ENCODE measurements at places on chromosomes 2 and 18. TPM values are rescaled to one million over a fixed set of nuclear protein-coding genes. Genes with fewer than 3 reads are reported as not detected.

The MYOM1 gene
- total RNA-seq, result 0.04 TPM

The HOXD13 gene
- total RNA-seq, result not detected

The MAP3K19 gene
- total RNA-seq, result not detected

The TCF23 gene
- not detected for total RNA-seq

The ZSCAN30 gene
- total RNA-seq, result 10.2 TPM

The HOXD10 gene
- total RNA-seq, result not detected
